ENCODE measurements at places on chromosomes 4 and X. TPM values are rescaled to one million over a fixed set of nuclear protein-coding genes. Genes with fewer than 3 reads are reported as not detected.

GRCh38 chrX:53732797-53733196 is 46.3 kb upstream of the HUWE1 start:
- no peak for DNase-seq

DNA sequence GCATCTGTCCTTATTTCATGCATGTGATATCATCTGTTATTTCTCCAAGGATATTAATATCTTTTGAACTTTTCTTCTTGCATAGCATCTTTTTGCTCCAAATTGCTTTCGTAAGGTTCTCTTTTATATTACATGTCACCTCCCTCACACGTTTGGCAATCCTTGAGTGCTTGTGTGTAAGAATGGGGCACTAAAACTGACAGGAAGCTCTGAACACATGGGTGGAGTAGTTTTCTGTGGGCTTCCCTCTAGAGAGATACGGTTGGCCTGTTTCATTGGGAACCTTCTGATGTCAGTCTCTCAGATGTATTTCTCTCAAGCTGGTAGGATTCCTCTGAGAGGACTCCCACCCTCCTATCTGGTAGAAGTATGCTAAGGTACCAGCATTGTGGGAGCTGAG is 223.0 kb downstream of the MID1 start:
- DNase-seq = no peak

DNA sequence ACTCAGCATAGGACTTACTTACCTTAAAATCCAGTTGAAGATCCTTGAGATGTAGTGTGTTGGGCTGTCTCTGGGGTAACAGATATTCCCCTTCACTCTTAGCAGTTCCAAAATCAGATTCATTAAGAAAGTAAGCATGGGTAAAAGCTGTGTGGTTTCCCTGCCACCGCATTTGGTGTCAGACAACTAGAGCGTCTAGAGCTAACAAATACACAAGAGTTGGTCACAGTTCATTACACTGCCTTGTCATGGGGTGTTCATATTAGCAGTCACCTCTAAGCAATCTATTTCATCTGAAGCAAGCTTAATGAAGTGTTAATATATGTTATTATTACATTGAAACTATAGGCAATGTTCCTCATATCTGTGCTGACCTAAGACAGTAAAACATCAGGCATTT is 342.8 kb downstream of the PPARGC1A start:
- no peak for DNase-seq

DNA sequence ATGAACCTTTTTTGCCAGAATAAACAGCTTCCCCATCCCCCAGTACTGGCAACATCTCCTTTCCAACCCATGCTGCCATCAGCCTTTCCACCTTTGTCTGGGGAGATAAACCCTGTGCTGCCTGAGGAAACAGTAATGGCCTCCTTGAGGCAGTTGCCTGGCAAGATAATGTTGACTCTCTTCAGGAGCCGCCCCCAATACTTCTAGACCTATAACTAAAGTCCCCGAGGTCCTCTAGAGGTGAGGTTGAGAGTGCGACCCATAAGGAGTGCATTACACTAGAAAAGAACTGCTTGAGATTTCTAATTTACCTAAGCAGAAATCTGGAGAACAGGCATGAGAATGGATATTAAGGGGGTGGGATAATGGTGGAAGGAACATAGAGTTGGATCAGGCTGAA is 963.2 kb upstream of the PCDH7 start:
- no peak for DNase-seq

DNA sequence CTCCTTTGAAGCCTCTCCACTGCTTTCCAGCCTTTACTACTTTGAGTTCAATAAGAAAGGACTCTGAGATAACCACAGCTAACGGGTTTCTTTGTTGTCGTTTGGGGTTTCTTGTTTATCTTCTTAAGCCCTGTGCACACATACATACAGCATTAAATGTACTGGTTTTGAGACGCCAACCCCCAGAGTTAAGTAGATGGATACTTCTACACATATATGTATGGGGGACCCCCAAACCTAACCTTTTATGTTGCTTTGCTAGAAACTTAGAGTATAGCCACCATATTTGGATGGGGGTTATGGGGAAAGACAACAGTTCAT is 697 bp downstream of the CEP135 start:
- DNase-seq = no peak

GRCh38 chr4:177573507-177573906 is 131.3 kb upstream of the AGA start:
- no peak for DNase-seq

DNA sequence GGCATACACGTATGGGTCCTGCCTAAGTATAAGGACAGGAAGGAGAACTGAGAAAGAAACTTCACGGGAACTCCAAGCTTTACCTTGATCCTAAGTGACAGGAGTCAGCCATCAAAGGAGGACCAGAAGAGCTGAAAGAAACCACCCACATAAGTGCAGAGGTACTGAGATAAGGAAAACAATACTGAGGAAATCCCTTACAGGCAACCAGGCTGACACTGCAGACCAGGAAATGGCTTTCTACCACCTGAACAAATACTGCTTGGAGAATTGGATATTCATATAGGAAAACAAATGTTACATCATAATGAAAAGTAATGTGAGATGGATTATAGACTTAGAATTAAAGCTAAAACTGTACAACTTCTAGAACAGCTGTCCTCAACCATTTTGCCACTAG is 127.0 kb downstream of the IL15 start:
- no peak for DNase-seq

PAGE2B gene
- not detected for polyA plus RNA-seq

- no peak for DNase-seq
Observed at GRCh38 chr4:126595643-126596042, 1037.1 kb upstream of the INTU start.

GAGE1 gene
- polyA plus RNA-seq = not detected

DNA sequence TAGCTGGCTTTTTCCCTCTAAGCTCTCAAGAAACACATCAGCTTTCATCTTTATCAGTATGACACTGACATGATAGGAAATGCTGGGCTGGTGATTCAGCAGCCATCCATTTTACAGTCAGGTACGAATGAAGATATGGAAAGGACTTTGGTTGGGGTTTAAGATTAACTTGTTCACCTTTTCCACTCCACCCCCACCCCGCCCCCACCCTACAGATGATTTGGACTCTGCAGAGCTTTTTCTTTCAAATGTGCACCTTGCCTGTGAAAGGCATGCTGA is 132.6 kb downstream of the AKAP4 start:
- DNase-seq = no peak

DNA sequence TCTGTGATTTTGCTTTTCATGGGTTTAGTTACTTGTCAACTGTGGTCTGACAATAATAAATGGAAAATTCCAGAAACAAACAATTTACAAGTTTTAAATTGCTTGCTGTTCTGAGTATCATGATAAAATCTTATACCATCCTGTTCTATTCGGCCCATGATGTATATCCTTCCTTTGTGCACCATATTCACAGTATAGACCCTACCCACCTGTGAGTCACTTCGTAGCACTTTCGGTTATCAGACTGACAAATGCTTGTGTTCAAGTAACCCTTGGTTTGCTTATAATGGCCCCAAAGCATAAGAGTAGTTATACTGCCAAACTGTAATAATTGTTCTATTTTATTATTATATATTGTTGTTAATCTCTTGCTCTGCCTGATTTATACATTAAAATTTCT is 1183.4 kb upstream of the PCDH7 start:
- DNase-seq = no peak

Data from muscle of arm (tissue), 14 donors.